ENCODE measurements at places on chromosomes 2 and 18.

GRCh38 chr2:122868646-122869275 is 1113.3 kb downstream of the TSN start:
- DNase-seq, result no peak

DNA sequence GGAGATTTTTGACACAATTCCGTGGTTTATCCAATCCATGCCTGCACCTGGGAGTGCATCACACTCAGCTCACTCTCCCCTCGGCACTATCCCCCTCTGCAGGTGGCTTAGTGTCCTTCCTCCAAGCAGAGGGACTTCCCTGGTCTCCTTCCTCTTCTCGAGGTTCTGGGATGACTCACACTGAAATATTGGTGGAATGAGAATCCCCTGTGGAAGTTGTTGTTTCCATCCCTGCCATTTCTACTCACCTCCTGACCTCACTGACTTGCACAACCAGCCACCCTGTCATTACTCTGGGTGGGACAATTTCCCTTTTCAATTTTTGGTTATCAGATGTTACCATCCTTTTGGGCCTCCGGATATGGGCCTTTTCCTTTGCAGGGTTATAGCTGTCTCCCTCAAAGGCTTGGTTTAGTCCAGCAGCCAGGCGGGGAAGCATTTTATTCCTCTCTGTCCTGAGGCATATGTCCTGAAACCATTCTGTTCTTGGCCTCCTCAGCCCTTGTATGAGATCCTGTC is 59.9 kb downstream of the PTPRM start:
- no peak for DNase-seq

GRCh38 chr2:56364902-56365301 is 181.1 kb downstream of the CCDC85A start:
- DNase-seq, result no peak

- no peak for DNase-seq
These were observed 18.4 kb downstream of the CTDP1 start for GRCh38 chr18:79697976-79698375.

DNA sequence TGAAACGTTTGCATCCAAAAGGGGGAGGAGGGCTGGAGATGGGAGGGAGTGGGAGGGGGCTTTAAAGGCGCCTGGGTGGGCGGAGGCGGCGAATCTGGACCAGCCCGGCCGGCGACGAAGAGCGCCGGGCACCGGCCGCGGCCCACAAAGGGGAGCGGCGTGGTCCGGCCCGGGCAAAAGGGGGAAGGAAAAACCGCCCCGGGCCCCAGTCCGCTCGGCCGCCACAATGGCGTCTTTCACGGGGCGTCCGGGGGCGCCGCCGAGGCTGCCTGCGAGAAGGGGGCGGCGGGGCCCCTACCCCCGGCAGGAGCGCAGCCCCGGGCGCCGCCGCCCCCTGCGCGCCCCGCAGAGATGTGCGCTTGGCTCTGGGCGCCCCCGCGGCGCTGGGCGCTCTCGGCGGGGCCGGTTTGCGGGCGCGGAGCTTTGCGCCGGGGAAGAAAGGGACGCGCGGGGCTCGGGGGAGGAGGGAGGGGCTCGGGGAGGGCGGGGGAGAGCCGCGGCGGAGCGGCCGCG is 108.1 kb upstream of the KCTD1 start:
- DNase-seq, result peak; percentile 70

DNA sequence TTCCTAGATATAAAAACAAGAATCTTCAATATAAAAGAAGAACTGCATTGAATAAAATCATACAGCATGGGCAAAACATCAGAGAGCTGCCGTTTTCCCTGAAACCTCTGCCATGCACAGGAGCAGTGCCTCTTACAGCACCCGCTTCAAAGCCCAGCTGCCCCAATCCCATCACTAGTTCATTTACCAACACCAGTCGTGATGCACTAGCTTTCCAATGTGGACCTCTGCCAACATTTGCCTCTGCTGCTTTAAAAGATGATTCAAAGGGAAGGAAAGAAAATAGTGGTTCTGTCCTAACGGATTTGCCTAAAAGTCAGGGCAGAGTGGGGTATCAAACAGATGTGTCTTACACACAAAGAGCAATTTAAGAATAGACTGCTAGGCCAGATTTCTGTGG is 43.4 kb upstream of the AP1S3 start:
- DNase-seq, result peak; percentile 7

- DNase-seq, result no peak
These were observed 11.2 kb downstream of the KIAA2012 start for GRCh38 chr2:202084265-202084664.

DNA sequence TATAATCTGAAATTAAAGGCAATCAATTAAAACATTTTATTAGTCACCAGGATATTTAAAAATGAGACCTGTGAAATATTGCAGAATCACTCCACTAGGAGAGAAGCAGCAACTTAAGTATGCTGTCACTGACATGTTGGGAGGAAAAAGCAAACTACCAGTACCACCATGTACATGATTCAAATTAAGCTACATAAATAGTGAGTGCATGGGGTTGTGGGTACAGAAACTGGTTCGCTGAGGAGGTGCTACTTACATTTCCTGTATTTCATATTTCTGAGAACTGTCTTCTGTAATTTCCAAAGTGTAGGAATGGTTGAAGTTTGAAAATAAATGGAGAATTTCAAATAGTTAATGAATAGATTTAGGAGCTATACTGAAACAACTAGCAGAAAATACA is 7.9 kb upstream of the NR4A2 start:
- no peak for DNase-seq

DNA sequence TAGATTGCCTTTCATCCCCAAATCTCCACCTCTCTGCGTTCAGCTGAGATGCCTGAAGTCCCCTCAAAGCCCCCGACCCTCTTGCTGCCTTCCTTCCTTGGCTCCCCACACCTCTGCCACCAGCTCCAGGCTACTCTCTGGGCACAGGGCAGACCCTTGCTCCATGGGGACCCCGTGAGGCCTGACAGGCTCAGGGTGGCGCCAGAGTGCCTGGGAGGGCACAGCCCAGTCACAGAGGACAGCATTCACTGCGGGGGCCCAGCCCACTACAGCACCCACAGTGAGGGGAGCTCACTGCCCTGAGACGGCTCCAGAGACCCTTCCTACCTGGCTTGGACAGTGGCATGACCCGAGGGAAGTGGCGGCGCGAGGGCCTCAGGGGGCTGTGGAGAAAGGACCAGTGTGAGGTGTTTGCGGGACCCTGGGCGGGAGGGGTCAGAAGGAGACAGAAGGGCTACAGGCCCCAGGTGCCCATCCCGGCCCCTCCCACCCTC is 51.0 kb downstream of the AQP12A start:
- no peak for DNase-seq

GRCh38 chr2:25222477-25223121 is 54.2 kb upstream of the POMC start:
- no peak for DNase-seq

DNA sequence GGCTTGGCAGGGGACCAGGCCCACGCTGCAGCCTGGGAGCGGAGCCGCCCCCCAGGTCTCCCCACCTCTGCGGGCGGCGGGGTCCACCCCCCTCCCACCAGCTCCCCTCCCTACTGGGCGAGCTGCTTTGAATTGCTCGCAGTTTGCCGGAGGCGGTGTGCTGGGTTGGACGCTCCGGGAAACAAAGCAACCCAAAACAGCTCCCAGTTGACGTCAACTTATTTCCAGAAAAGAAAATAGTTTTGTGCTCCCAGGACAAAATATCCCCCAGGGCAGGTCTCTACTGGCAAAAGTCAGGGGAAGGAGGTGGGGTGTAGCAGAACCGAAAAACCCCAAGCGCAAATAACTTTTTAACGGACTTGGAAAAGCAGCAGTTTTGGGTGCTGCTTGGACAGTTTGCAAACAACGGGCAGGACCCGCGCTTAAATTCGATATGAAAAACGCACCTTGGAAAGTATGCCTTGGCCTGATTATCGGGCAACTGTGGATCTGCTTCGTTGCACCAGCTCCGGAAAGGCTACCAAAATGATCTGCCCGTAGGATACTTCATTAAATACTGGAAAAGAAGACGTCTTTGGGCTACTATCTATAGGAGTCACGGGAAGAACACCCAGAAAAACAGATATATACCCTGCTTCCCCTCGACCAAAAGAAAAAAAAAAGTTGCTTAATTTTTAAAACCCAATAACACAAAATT is 2.8 kb upstream of the KCTD1 start:
- no peak for DNase-seq

DNA sequence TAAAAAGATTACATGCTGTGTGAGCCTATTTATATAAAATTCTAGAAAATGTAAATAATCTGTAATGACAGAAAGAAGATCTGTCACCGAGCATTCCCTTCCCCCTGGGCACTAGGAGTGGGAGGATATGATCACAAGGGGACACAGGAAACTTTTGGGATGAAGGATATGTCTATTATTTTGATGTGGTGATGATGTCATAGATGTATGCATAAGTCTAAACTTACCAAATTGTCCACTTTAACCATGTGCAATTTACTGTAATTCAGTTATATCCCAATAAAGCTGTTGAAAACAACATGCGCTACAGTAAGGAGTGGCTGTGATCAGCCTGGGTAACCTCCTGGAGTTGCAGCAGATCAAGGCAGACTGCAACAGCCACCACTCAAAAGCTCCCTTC is 148.9 kb downstream of the ZBTB7C start:
- no peak for DNase-seq

- DNase-seq, result no peak
These were observed 248.7 kb upstream of the SIX3 start for GRCh38 chr2:44692821-44693220.

- no peak for DNase-seq
These were observed 21.1 kb upstream of the KLHL29 start for GRCh38 chr2:23363831-23364230.

DNA sequence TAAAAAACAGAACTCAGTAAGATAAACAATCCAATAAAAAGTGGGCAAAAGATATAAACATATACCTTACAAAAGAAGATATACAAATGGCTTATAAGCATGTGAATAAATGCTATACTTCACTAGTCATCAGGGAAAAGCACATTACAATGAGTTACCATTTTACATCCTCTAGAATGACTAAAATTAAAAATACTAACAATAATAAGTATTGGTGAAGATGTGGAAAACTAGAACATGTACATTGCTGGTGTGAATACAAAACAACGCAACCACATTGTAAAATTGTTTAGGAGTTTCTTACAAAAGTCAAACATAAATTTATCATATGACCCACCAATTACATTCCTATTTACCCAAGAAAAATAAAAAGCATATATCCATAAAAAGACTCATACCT is 80.1 kb downstream of the SPIRE1 start:
- no peak for DNase-seq

DNA sequence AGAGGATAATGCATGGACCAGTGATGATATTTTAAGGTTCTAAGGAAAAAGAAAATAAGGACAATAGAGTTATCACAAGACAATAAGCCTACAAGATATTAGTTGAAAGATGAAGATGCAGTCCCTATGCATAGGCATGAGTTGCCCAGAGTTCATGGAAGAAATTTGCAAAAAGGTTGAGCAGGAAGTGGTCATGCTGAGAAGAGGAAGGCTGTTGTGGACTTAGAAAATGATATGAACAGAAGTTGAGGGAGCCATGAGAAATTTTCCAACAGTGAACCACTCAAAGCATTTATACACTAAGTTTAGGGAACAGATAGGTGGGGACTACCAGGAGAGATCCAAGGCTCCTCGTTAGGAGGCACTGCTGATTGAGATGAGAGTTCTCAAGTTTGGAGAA is 3.5 kb downstream of the OSBPL6 start:
- no peak for DNase-seq

DNA sequence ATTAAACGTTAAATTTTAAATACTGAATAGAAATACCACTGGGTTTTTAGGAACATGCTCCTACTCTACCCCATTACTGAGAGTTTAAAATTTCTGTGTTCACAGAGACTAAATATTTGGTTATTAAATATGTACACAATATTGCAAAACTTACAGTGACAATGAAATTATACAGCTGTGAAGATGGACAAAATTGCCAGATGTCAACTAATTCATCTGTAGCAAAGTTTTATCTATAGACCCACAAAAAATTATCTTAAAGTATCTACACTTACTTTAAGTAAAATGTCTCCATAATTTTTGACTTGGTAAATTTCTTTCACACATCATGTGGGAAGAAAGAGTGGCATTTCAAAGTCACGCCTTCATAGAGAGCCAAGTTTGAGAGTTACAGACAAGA is 213.1 kb downstream of the CD226 start:
- DNase-seq, result no peak

DNA sequence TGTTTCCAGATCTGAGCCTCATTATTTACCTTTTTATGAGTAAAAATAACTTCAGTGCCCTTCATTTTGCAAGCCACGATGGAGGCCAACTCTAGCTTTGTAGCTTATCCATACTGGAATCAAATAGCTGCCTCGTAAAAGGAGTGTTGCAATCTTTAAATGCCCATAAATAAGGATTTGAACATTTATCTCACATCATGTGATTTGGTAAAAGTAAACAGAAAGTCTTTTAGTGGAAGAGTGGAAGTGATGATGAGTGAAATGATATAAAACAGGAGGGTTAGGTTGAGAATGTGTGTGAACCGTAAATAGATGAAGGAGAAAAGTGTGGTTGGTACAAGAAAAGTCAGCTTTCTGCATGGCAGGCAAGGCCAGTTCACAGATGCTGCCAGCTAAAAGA is 348.9 kb downstream of the OSR1 start:
- no peak for DNase-seq

DNA sequence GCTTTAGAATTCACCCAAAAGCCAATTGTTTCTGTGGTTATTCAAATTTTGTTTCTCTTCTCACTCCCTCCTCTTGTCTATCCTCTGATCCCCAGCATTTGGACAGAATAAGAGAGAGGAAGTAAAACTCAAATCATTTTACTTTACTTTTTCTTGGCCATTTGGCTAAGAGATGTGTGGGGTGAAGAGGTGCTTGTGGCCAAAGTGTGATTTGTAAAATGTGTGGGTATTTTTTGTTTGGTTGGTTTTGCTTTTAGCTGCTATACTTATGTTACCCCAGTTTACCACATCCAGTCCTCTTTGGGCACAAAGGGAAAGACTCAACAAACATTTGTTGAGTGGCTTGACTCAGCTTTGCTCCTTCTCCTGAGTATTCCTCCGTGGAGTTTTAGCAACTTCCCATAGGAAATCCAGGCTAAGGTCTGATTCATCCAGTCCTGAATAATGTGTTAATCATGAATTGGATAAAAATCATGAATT is 109.1 kb upstream of the CYP1B1 start:
- DNase-seq, result no peak

DNA sequence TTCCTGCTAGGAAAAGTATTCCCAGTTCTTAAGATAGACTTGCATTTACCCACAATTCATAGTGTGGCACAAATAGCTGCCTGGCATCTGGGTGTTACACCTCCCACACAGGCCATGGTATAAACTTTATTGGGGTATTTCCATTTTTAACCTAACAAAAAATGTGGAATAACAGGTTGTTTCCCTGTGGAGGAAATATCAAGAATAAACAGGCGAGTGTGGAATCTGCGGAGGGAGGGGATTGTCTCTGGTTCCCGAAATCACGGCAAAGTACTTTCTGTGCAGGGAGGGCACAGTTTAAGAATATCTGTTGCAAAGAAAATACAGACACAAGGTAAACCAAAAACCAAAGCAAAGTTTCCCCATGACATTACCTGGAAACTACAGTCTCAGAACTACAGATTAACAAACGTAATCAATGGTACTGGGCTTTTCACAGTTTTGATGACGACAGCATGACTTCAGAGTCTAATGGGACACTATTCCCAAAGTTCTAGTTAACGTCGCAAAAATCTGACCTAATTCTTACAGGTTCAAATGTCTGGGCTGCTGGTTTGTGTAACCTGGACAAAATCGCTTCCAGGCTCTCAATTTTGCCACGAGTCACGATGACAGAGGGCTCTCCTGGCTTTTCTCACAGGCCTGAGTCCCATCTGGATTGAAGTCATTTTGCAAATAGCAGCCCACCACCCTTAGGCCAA is 1.4 kb downstream of the STARD7 start:
- peak; percentile 5 for DNase-seq
